ENCODE measurements at places on chromosomes 12 and 14. TPM values are rescaled to one million over a fixed set of nuclear protein-coding genes. Genes with fewer than 3 reads are reported as not detected.

Gene IGF1
- total RNA-seq: not detected

Gene MBIP
- total RNA-seq: 16.7 TPM

Gene OGFOD2
- 46.6 TPM for total RNA-seq

Gene GPR132
- total RNA-seq: 47.3 TPM

Gene KRT83
- total RNA-seq: not detected
